ENCODE measurements at places on chromosomes 2 and 18. TPM values are rescaled to one million over a fixed set of nuclear protein-coding genes. Genes with fewer than 3 reads are reported as not detected.

DNA sequence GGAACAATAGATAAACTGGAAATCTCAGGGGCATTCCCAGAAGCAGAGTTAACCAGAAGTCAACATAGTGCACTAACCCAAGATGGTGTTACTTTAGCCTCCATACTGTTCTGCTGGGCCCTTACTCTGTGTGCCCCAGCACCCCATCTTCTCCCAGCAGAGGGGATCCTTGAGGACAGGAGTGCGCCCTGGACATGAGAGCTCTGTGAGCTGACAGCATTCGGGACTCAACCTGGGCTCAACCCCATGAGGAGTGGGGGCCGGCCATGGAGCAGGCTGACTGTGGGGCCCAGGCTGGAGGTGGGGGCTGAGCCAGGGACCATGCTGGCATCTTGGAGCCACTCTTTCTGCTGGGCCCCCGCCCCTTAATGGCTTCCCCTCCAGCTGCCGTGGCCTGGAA, 156.3 kb upstream of the HS6ST1 start:
- no peak for DNase-seq

The APOB gene
- 234 TPM for total RNA-seq

DNA sequence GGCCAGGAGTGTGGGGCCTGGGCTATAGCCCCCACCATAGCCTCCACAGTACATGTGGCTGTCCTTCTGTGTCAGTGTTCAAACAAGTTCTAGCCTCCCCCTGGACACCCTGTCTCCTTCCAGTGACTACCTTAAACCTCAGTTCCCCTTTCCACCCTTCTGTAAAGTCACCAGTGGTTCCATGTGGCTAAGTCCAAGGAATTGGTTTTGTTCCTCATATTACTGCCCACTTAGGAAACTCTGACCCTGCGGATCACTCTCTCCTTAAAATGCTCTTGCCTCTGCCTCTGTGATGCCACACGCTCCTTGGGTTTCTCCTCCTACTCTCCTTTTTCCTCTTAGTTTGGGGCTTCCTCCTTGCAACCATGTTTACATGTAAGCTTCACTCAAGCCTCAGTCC, 27.8 kb upstream of the REL start:
- DNase-seq = no peak

- no peak for DNase-seq
Measured at GRCh38 chr2:99153921-99154604, 679 bp downstream of the TSGA10 start.

The LAMA1 gene
- total RNA-seq = 129 TPM

DNA sequence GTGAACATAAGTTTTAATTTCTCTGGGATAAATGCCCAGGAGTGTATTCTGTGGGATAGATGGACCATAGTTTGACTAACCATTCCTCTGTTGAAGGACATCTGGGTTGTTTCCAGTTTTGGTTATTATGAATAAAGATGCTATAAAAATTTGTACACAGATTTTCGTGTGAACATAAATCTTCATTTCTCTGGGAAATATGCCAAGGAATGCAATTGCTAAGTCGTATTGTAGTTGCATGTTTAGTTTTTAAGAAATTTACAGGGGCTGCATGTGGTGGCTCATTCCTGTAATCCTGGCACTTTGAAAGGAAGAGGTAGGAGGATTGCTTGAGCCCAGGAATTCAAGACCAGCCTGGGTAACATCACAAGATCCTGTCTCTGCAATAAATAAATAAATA, 6.9 kb upstream of the SLC11A1 start:
- DNase-seq = no peak

The MERTK gene
- 39.2 TPM for total RNA-seq

GRCh38 chr2:96823198-96823597, 7.1 kb downstream of the CNNM3 start:
- DNase-seq = no peak

GRCh38 chr2:85501248-85501647, 37.7 kb upstream of the MAT2A start:
- no peak for DNase-seq

DNA sequence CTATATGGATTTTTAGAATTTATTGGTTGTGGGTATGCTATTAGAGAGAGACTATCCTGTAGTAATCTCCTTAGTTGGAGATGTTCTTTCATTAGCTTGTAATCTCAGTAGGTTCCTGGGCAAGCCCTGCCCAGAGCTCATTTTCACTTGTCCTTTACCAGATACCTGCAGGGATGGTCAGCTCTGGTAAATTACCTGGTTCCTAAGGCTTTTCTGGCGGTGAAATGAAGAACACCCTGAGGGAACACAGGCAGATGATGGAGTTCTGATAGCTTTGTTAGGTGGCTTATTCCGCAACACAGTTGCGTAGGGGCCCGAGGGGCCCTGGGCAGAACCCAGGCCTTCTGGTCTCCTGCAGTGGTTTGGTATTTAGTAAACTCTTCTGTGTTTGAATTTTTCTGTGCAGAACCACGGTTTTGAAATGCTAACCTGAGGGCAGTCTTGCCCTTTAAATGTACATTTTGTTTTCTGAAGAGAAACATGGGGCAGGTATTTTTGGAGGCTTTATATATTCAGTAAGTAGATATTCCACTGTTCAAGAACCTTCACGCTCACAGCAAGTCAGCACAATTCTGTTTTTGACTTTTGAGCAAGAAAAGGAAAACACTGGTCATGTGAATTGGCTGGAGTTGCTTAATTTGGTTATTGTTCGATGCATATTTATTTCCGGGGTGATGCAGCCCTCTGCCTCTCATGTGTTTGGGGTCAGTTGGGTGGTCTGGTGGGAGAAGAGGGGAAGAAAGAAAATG, 22.4 kb downstream of the ZNF532 start:
- no peak for DNase-seq

The GAREM2 gene
- total RNA-seq = 15.6 TPM

The ZNF142 gene
- total RNA-seq = 37.0 TPM

The EMILIN1 gene
- 0.30 TPM for total RNA-seq

The NTSR2 gene
- total RNA-seq = not detected

The PIEZO2 gene
- total RNA-seq = 0.11 TPM

GRCh38 chr2:156331572-156332283, 793 bp downstream of the NR4A2 start:
- DNase-seq = peak; percentile 43

DNA sequence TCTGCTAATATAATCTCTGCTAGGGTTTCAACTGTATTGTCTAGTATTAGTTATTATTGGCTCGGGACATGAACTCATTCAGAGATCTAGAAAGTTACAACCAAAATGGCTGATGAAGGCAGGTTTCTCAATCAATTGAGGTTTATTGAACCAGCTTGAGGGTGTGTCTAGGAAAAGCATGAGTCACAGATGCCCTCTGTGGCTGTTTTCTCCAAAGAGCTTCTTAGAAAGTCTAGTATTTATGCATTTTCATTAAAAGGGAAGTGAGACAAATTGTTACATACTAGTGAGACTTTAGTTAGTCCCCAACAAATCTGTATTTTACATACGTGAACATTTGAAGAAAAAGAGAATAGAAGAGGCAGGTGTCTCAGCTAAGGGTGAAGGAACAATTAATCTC, 23.0 kb upstream of the RTTN start:
- DNase-seq = no peak

DNA sequence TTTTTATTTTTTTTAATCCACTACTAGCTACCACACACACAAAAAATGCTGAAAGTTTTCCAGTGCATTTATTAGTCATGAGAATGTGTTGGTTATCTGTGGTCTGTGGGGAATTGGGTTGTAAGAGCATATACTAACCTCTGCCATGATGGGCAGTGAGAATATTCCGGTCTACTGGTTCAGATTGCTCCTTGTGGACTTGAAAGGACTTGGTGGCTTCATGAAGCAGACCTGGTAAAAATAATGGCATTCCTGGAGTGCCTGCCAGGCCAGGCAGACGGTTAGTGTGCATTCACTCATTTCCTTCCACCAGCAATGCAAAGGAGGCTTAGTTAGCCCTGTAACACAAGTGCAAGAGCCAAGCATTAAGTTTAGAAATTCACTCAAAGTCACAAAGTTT, 150.8 kb downstream of the THSD7B start:
- no peak for DNase-seq

DNA sequence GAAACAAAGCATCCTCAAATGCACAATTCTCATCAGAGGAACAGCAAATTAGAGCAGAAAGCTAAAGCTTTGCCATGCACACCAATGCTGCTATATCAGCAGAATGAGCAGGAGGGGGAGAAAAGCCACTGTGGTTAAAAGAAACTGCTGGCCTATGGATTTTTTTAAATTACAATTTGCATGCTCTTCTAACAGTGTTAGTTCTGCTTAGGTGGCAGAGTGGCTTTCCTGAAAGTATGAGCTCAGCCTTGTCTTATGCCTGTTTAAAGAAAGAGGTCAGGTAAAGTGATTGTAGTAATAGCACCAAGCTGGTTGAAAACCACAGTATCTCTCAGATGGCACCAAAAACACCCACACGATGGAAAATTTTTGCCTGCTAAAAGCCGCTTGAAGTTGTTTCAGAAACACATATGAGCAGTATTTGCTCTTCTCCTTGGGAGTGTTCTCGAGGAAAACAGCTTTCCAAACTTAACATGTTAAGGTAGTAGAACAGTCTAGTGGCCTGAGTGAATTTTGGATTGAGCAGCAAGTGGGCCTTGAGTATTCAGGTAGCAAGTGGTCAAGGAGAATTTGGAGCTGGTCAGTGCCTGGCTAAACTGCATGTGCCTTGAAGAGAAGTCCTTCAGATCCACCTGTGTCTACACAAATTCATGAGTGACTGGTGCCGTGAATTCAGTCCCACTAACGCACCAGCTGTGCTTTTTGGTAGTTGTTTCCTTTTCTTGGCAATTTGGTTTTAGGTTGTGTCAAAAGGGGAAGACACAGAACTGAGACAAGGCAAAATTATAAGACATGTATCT, 19.6 kb upstream of the NDUFV2 start:
- DNase-seq = no peak

GRCh38 chr2:46748735-46749531, 166.7 kb downstream of the MCFD2 start:
- DNase-seq = no peak

All from Caco-2 (cell line).